Fibroblast of skin of right biceps (primary cell): ENCODE measurements at places on chromosomes 16 and 17.
A peak's percentile ranks its signal among the peaks of the same experiment; 100 is the strongest.

DNA sequence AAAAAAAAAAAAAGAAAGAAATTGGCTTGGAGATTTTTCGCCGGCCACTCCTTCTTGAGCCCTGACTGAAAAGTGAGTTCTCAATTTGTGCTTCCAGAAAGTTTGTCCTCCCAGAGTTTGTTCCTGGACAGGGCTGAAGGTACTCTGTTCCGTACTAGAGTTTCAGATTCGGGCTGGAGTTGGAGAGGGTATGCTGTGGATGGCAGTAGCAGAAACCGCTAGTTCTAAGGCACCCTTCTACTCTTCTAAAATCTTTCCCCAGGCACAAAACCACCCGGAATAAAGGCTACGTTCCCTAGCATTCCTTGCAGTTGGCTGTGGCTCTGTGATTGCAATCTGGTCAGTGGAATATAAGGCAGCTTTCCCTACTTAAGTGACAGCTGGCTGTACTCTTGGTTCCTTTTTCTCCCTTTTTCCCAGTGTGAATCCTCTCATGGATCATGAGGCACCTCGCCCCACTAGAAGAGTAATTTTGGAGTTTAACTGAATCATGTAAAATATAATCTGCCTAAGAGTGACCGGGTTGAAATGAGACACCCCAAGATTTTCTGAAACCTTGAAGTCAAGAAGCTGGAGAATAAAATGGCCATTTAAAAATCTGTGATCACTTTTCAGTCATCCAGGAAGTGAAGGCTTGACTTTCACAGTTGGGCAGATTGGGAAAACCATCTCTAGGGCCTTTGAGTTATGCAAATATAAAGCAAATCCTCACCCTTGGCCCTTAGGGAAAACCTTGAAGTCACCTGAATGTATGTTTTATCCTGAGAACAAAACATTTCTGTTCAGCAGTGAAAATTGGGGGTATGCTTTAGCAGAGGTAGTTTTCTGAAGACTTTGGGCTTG lies 901 bp upstream of the HEATR6 start:
- DNase-seq, result peak; percentile 55

DNA sequence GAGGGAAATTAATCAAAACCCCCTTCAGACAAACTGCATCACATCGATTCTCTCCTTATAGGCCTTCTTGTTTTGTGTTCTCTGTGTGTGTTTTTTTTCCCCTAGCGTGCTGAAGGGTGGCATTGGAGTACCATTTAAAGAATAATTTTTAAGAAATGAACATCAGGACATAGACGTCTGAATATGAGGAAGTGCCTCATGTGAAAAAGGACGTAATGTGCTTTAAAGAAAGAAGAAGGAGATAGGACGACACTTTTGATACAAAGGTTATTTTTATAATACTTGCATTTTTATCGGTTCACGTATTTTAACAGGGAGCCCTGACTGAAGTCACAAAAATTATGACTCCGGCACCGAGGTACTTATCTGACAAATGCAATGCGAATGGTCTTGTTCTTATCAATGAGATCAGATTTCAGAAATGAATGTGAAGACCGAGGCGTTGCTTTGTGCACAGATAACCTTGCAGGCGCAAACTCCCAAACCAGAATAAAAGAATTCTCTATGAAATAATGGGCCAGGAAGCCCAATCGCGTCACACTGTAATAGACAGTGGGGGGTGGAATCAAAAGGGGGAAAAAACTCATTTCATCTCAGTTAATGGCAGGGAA lies 606.3 kb downstream of the MAF start:
- no peak for DNase-seq

DNA sequence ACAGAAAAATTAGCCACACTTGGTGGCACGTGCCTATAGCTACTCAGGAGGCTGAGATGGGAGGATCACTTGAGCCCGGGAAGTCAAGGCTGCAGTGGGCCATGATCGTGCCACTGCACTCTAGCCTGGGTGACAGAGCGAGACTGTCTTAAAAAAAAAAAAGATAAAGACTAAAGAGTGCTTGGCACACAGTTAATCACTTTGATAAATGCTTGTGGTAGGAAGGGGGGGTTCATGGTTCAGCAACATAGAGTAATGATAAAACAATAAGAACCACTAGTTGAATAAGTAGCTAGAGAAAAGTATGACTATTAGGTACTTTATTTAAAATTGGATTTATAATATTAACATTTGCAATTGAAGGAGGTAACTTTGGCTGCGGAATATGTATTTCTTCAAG lies 43.3 kb downstream of the USP32 start:
- DNase-seq, result no peak

DNA sequence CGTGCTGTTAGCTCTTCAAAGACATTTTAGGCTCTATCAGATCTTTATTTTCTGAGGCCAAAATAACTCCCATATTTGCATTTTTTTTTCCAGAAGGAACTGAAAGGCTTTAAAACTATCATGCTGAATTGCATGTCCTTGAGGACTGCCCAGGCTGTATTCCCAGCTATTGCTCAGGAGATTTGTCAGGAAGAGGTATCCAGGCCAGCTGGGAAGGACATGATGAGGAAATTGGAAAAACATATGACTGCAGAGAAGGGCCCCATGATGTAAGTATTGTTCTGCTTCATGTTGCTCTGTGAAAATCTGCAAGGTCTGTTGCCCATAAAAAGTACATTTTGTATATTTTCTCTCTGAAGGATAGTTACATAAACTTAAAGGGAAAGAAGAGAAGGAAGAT lies 5.7 kb downstream of the CDC6 start:
- no peak for DNase-seq

DNA sequence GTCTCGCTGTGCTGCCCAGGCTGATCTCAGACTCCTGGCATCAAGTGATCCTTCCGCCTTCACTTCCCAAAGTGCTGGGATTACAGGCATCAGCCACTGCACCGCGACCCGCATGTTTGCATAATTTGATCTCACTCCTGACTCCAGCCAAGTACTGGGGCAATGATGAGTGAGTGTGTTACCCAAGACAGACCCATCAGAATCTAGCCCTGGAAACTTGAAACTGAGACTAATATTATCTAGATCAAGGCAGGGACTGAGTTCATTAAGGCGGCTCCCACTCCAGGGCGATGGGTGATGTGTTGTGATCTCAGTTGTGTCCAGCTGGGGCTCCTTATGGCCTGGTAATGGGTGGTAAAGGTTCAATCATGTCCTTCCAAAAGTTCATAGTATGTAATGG lies 53.4 kb downstream of the EMP2 start:
- no peak for DNase-seq

GRCh38 chr17:65029605-65030336 lies 26.8 kb downstream of the GNA13 start:
- no peak for DNase-seq

DNA sequence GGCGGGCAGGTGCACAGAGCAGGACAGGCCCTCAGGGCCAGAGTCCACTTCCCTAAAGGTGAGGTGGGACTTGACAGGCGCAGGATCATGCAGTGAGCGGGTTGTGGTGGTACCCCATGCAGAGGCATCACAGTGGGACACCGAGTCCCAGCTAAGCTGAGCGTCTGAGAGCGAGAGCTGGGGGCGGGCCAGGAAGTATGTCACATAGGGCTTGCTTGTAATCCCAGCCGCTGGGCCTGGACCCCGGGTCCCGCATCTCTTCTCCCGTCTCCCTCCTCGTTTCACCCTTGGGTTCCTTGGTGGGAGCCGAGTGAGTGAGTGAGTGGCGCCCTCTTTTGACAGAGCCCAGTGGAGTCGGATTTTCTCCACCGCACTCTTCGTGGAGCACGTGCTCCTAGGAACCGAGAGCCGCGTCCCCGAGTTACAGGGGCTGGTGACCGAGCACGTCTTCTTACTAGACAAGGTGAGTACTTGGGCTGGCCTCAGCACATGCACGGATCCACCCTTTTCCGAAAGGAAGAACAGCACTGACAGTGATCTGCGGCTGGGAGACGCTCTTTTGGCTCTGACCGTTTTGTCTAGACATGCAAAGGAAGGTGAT lies 50.8 kb upstream of the ENDOV start:
- DNase-seq, result peak; percentile 33

- DNase-seq, result peak; percentile 75
These were observed at the start of gene MPP2 for GRCh38 chr17:43907425-43907981. Gene MPP2 (minus strand): TSS chr17:43907536. CDS start chr17:43904460, 3,076 bp downstream.

DNA sequence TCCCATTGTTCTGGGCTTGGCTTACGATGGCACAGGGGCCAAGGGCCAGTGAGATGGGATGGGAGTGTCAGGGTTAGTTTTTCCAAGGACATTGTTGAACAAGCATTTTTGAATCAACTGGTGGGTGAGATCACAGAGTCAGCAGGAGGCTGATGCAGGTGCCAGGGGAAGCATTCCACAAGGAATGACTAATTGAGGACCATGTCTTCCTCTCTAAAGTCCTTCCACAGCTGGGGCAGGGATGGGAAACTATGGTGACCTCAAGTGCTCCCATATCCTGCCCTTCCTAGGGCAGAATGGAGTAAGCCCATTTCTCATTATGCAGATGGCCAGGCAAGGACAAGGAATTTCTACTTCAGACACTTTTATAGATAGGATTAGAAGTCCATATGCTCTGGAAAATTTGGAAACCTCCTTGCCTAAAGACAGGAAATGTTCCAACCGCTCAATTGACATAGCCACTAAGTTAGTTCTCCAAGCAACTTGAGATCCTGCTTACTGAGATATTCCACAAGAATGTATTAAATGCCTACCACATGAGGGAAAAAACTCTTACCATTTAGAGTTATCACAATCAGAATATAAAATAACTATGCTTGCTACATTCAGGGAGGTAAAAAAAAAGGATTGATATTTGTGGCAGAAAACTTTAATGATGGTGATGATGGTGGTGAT lies 21.2 kb upstream of the ENGASE start:
- DNase-seq, result peak; percentile 14

DNA sequence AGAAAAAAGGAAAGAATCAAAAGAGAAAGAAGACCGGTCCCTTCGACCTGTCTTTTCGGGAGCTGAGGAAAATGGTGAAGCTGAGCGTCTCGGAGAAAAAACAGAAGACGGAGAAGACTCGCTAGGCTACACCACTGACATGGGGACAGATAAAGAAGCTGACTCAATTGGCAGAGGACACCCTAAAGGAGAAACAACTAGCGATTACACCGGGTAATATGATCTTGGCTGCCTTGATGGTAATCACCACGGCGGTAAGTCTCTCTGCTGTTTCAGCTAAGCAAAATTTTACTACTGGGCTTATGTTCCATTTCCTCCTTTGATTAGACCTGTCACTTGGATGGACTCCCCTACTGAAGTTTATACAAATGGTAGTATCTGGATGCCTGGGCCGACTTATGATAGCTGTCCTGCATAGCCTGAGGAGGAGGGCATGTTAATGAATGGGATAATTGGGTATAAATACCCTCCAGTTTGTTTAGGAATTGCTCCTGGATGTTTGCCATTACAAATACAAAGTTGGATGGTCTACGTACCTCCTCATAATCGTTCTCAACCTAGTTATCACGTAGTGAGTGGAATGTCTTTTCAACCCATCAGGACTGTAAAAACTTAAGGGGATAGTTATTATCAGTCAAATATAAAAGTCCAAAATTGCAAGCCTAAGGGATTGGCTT lies 24.1 kb downstream of the ALOX15B start:
- DNase-seq, result no peak

DNA sequence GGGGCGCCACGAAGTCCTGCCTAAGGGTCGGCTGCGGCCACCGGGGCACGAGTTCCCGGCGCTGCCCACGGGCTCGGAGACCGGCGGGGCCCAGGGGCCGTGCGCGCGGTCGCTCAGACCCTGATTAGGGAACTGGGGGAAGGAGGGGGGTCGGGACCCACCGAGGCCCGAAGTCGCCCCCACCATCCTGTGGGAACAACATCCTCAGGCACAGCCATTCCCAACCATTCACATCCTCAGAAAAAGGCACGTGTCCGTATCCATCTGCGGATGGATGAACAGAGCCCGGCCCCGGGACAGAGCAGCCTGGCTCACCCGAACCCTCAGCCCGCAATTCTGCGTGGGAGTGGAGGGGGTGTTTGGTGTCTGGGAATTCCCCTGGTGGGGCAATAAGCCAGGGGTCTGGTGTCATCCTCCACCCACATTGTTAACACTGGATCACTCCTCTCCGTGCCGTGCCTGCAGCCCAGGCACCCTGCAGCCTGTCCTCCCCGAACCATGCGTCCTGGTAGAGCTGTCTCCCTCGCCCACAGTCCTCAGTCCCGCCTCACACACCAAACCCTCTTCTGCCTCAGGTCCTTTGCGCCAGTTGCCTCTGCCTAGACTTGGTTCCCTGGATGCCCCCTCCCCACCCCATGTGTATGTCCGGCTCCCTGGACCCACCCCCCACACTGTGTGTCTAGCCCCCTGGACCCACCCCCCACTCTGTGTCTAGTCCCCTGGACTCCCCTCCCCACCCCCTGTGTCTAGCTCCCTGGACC lies 789 bp upstream of the CCDC57 start:
- peak; percentile 77 for DNase-seq

DNA sequence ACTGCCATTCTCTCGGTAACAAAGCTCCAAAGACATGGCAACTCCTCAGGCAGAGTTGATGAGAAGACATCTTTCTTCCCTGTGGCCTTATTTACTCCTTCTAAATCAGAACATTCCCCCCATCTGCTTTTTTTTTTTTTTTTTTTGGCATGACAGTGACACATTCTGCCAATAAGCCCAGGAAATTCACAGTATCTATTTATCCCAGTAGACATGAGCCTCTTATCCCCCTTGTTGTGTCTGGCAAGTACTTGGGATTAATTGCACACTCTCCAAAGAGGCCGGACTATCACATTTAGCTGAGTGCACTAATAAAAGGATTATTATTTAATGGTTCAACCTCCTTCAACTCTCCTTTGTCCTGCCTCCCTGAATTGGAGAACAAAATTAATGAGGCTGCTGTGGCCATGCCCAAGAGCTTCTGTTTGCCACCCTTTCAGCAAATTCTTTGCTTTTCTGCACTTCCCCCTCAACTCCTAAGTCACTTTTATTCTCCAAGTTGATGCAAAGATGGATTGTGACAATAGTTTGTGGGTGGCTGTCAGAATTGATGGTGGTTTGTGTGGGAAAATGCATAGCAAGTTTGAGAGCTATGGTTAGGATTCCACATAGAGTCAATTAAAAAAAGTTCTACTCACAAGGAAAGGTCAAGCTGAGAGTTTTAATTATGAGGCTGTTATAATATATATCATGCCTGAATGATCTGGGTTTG lies 47.2 kb downstream of the GPR139 start:
- no peak for DNase-seq

GRCh38 chr17:29588562-29589411 lies 661 bp downstream of the GIT1 start:
- DNase-seq, result no peak

DNA sequence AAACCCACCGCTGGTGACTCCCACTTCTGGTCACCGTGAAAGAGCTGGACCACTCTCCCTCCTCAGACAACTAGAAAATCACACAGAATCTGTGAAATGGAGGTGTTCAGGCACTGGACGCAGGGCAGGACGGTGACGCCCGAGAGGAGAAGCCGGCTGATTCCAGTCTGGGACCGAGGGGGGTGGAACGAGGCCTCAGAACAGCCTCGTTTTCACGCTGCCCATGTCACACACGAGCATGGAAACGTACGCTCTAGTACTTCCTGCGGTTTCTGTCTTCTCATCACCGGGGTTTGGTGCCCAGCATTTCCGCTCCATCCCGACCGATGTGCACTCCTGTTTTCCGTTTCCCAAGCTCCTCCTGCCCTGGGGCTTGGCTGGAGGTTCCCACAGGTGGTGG lies 101.8 kb upstream of the METRNL start:
- DNase-seq, result no peak
